ENCODE measurements at places on chromosomes 5 and 9.

GRCh38 chr5:107486489-107486888 is 184.2 kb downstream of the EFNA5 start:
- DNase-seq, result peak; percentile 78
- no peak overlapping the region for H3K4me3 ChIP-seq
- H3K27me3 ChIP-seq, result no peaks in the 10 kb centered on the region
- H3K27ac ChIP-seq, result peak overlapping the region; percentile 56

DNA sequence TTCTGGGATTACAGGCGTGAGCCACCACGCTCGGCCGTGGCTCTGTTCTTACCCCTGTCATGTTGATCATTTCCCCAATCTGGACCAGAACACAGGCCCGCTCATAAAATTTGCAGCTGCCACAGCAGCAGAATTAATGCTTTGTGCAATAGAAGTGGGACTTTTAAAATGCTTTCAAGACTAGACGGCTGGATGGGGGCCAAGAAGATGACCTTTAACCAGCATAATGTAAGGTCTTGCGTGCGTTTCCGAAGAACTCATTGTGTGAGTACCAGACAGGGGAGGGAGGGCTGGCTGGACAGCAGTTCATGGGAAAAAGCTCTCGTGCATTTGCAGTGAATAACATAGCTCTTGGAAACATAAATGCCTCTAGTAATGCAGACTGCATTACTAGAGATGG is 3.5 kb upstream of the WDR38 start:
- H3K27me3 ChIP-seq, result no peaks in the 10 kb centered on the region
- no peak overlapping the region for H3K4me3 ChIP-seq
- no peaks in the 10 kb centered on the region for H3K36me3 ChIP-seq
- DNase-seq, result no peak

DNA sequence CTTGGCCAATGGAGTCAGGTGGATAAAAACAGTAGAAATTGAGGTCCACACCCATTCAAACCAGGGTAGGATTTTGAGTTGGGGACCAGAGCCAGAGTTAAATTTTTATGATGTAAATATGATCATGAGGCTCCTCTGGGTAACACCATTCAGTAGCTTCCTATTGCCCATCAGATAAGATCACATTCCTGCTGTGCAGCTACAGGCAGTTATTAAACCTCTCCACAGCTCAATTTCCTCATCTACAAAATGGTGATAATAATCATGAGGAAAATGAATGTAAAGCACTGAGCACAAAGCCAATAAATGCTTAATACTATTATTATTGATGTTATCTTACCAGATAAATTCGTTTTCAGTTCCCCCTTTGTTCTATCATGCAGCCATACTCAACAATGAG is 432.0 kb downstream of the CAAP1 start:
- H3K4me3 ChIP-seq, result no peak overlapping the region
- H3K36me3 ChIP-seq, result no peaks in the 10 kb centered on the region
- no peak overlapping the region for H3K27ac ChIP-seq
- H3K27me3 ChIP-seq, result no peaks in the 10 kb centered on the region
- no peak for DNase-seq
- no peaks in the 10 kb centered on the region for H3K4me1 ChIP-seq

GRCh38 chr5:14161825-14162556 is 18.8 kb downstream of the TRIO start:
- H3K27me3 ChIP-seq, result no peaks in the 10 kb centered on the region
- H3K4me3 ChIP-seq, result no peak overlapping the region
- no peak for DNase-seq
- peaks cover 16% of the 10 kb centered on the region for H3K36me3 ChIP-seq

GRCh38 chr5:172319708-172320441 is 36.3 kb upstream of the UBTD2 start:
- H3K4me1 ChIP-seq, result peaks cover 14% of the 10 kb centered on the region
- H3K36me3 ChIP-seq, result no peaks in the 10 kb centered on the region
- no peak overlapping the region for H3K4me3 ChIP-seq
- H3K27ac ChIP-seq, result no peak overlapping the region
- DNase-seq, result no peak

DNA sequence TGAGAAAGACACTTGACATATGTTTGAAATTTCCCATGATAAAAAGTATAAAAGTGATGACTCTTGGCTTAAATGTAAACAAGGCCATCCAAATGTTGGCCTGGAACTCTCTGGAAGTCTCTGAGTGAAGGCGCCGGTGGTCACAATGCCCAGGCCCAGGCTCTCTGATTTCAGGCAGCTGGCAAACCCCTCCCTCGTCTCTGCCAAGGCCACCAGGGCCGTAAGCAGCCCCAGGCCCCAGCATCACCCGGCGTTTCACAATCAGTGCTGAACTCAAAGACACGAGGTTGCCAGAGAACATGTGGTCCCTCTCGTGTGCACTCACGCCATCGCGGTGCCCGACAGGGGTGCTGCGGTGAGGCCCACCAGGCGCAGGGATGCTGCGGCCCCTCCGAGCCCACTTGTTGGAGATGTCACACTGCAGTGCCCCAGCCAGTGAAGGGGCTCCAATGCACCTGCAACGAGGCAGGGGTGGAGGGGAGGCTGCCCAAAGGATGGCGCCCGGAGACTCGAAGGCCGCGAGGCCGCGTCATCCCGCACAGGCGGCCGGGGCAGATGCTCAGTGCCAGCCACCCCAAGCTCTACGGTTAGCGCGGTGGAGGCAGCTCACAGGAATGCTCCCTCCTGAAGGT is 15.0 kb downstream of the LPCAT1 start:
- peaks cover 18% of the 10 kb centered on the region for H3K4me1 ChIP-seq
- DNase-seq, result no peak
- H3K36me3 ChIP-seq, result peaks cover 33% of the 10 kb centered on the region
- H3K27me3 ChIP-seq, result no peaks in the 10 kb centered on the region
- H3K27ac ChIP-seq, result no peak overlapping the region

- DNase-seq, result peak; percentile 30
- no peaks in the 10 kb centered on the region for H3K36me3 ChIP-seq
- H3K4me1 ChIP-seq, result peaks cover 16% of the 10 kb centered on the region
- peak overlapping the region; percentile 69 for H3K4me3 ChIP-seq
Observed at GRCh38 chr9:35603506-35603985, 1.5 kb upstream of the TESK1 start.

All from PC-3 (cell line).